ENCODE measurements at places on chromosomes 4 and X.

- DNase-seq, result no peak
These were observed 366.5 kb downstream of the BCOR start for GRCh38 chrX:39731330-39731667.

DNA sequence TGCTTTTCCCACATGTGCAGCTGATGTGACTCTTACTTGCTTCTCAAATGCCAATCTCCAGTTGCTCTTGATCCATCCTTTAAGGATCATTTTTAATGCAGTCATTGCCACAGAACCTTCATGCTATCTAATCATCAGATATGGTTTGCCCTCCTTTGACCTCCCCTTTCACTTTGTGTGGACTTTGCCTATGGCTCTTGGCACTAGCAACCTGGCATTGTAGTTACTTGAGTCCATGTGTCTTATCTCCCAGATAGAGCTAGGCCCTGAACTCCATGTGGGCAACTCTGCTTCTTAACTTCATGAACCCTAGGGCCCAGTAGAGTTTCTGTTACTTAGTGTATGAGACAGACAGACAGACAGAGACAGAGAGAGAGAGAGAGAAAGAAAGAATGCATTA is 41.6 kb downstream of the MTM1 start:
- no peak for DNase-seq

DNA sequence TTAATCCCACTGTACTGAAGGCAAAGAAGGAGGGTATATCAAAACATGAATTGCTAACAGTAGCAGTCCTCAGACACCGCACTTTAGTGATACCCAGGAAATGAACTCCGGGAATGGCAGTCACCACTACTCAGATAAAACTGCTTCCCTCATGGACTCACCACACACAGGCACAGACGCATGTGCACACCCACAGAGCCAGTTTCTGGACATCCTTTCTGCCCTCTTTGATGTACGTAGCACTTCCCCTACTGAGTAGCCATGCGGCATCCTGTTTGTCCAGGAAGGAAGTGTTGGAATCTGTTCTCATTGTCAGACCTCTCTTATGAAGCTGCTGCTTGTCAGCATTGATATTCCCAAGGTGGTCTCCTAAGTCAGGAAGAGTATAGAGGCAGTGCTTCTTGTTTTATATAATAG is 95.7 kb downstream of the DCLK2 start:
- no peak for DNase-seq

DNA sequence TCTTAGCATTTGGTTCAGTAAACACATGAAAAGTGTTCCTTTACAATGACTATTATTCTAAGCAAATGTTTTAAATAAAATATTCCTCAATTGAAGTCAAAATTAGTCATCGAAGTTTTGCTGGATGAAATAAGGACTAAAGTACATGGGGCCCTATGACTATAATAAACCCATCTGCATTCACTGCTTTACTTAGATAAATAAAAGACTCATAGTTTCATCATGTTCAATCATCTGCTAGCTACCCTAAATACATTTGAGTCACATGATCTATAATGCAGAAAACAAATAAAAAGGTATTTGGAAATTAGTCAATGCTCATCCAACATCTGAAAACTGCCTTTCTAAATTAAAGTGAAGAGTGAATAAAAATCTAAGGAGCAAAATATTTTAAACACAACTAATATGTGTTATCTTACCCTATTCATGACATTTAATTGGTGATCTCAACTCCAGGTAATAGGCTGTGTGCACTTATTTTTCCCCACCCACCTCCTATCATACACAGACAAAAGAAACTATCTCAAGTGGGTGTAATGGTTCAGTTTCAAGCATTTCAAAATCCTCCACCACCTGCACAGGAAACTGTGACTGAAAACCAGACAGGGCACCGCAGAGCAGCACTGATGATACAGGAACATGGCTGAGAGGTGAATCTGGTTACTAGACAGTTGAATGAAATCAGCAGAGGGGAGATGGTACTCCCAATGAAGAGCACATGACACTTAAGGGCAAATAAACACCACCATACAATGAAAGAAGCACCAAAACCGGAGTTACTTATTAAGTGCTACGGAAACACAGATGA is 78.6 kb downstream of the CAMK2D start:
- no peak for DNase-seq

DNA sequence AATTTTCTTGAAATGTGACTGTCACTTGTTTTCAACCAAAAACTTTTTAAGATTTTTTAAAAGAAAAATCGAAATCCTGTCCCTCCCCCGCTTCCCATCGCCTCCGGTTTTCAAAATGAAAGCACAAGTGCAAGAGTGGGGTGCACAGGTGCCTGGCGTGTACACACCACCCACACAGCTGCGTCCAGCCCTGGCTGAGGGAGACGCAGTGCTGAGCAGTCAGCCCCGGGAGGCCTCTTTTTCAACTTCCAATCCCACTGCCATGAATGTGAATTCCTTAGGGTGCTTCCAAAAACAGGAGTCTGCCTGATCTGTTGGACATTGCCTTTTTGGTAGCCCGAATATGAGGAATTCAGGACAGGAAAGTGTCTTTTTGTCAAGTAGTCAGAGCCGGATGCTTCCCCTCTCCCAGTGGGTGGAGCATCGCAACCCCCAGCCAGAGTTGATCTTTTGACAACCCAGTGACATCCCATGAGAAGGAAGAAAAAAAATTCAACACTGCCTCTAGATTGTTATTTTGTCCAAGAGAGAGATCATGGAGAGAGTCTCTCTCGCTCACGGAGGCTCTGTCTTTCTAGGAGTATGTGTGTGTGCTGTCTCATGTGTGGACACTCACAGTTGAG is 8.9 kb downstream of the PRRG3 start:
- no peak for DNase-seq

- DNase-seq, result no peak
These were observed 36.4 kb upstream of the MAN2B2 start for GRCh38 chr4:6538575-6538974.

GRCh38 chrX:132958091-132958703 is at the start of gene HS6ST2:
Gene HS6ST2, minus strand, starts transcription at chrX:132958629.
- DNase-seq, result peak; percentile 75

- DNase-seq, result no peak
These were observed 487.4 kb upstream of the TENM3 start for GRCh38 chr4:181755846-181756245.

DNA sequence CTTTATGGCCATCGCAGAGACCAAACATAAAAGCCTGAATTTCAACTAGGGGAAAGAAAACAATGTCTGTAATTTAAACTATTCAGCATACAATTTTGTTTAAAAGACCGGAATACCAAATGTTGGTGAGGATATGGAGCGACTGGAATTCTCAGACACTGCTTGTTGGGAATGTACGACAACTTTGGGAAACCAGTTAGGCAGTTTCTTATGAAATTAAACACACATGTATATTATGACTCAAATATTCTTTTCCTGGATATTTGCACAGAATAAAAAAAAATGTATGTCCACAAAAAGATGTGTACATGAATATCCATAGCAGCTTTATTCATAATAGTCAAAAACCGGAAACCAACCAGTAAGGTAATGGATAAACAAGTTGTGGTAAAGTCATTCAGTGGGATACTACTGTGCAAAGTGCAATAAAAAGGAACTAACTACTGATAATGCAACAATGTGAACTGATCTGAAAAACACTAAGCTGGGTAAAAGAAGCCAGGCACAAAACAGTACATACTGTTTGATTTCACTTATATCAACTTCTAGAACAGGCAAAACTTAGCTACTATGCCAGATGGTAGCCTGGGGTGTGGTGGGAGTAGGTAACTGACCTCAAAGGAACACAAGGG is 152.7 kb upstream of the FTHL17 start:
- DNase-seq, result no peak

DNA sequence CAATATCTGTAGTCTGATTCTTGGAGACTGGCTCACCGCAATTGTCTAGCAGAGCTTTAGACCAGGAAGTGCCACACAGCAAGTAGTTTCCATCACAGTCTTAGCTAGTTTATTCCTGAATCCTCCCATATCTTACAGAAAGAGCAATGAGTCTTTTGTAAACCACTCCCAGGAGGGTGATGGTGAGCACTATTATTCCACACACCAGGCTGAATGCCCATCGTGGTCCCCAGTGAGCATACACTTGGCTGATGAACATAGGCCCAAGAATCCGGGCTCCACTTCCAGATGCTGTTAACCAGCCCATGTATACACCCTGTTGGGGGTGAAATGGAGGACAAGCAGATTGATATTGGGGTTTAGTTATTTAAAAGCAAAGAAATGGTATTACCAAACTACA is 39.8 kb downstream of the PLK4 start:
- no peak for DNase-seq

DNA sequence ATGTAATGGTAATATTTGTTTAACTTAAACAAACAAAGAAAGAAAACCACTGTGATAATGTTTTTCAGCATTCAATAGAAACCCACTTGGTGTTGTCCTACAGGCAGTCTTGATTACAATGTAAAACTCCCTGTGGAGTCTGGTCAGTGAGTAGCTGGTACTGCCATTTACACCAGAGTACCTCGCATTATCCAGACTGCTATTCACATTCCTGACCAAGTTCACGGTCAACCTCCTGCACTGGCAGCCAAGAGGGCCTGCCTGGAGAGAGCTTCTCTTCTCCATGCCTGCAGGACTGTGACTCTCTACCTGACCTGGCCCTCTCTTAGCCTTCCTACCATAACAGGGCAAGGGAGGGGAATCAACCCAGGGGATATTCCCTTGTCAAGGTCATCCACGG is 2.9 kb upstream of the LONRF3 start:
- peak; percentile 73 for DNase-seq

GRCh38 chr4:81146466-81146865 is 68.6 kb downstream of the PRKG2 start:
- no peak for DNase-seq

DNA sequence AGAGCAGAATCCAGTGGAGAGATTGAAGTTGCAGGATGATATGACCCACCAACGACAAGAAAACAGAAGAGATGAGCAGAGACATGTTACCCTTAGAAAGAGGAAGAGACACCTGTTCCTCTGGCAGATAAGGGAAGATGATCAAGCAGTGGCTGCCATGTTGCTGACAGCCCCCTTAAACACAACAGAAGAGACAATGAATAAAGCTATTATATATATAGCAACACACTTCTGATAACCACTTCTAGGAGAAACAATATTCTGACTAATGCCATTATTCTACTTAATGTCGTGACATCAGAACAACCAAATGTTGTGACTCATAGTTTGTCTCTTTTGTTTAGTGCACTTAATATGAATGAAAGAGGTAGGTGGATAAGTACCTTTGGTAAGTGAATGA is 44.9 kb downstream of the SH3RF1 start:
- DNase-seq, result no peak

GRCh38 chr4:104896660-104897645 is 249.7 kb upstream of the TET2 start:
- no peak for DNase-seq

GRCh38 chr4:144575181-144575580 is 70.8 kb upstream of the HHIP start:
- no peak for DNase-seq

DNA sequence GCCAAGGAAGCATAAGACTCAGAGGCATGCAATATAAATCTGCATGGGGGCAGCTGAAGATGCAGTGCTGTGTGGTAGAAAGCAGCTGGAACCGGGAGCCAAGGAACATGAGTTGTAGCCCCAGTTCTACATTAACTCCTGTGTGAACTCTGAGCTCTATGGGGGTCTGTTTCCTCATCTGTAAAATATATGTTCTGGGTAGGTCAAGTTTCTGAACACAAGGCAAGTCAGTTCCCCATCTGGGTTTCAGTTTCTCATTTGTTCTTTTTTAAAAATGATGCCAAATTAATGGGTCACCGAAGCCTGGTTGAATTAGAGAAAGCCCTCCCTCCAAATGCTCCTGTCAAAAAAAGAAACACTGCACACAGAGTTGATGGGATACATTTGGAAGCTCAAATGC is 24.0 kb downstream of the UNC5C start:
- no peak for DNase-seq

DNA sequence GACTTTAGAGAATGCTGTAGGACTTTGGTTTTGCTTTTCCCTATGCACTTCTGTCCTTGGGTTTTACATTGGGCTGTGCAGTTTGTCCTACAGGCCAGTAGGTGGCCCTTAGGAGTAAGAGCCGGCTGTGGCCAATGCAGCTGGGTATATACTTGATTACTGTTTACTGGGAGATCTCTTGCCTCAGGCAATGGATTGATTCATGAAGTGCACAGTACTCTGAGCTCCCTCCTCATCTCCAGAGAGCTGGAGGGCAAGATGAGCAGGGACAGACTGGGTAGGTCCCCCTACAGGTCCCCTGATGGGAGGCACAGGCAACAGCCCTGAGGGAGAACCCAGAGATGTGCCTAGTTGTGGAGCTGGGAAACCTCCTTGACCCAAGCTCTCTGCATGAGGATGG is 103.8 kb upstream of the QRFPR start:
- peak; percentile 77 for DNase-seq

- no peak for DNase-seq
These were observed 1328.7 kb downstream of the ADGRL3 start for GRCh38 chr4:62528874-62529273.

GRCh38 chrX:18714910-18715309 is 7.5 kb downstream of the PPEF1 start:
- DNase-seq, result no peak

- DNase-seq, result no peak
These were observed 55.1 kb downstream of the FAM13A start for GRCh38 chr4:89001647-89002445.

GRCh38 chr4:74982546-74983252 is 49.8 kb downstream of the PARM1 start:
- DNase-seq, result no peak

DNA sequence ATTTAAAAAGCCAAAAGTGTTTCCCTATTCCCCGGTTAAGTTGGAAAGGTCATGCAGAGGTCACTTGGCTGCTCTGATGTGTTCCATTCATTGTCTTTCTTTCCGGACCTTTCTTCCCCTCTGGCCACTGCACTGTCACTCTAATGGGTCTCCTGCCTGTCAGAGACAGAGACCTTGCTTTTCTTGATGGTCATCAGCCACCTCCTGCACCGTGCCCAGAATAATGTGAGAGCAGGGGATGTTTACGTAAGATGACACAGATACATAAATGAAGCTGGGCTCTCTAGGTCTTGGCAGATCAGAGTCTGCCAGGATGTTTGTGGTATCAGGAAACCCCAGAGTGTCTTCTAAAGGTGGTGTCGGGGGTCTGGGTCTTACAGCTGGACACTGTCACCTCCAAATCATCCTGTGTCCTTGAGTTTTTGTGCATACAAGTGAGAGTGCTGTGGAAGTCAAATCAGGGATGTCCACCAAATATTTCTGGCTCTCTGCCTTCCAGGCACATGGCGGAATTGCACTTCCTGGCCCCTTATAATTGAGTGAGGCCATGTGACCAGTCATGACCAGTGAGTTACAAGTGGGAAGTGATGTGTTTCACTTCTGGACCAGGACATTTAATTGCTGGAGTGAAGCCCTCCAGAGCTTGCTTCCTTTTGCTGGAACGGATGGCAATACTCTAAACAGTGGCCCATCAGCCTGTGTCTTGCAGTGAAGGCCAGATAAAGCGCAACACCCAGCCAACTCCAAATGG is 130.6 kb upstream of the ATP6AP2 start:
- DNase-seq, result no peak

- no peak for DNase-seq
These were observed 60.5 kb downstream of the SEC24D start for GRCh38 chr4:118775405-118775804.

DNA sequence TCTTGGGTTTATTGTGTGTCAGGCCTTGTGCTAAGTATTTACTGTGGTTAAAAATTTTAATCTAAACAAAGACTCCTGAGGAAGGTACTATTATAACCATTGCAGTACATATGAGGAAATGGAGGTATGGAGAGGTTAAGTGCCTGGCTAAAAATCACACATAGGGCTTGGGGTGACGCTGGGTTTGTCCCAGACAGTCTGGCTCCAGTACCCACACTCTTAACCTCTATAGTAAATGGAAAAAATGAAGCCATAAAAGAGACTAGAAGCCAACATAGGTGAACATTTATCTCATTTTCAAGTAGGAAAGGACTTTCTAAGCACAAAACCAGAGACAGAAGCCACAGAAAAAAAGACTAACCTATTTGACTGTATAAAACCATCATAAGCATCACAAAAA is 1.9 kb downstream of the FOXP3 start:
- no peak for DNase-seq
